ENCODE measurements at places on chromosomes 12 and 14.
A peak's percentile ranks its signal among the peaks of the same experiment; 100 is the strongest.

GRCh38 chr12:83224012-83224411 lies 537.3 kb downstream of the TMTC2 start:
- no peak for DNase-seq

- no peak for DNase-seq
Observed at GRCh38 chr12:112998987-112999767, 20.9 kb downstream of the OAS2 start.

DNA sequence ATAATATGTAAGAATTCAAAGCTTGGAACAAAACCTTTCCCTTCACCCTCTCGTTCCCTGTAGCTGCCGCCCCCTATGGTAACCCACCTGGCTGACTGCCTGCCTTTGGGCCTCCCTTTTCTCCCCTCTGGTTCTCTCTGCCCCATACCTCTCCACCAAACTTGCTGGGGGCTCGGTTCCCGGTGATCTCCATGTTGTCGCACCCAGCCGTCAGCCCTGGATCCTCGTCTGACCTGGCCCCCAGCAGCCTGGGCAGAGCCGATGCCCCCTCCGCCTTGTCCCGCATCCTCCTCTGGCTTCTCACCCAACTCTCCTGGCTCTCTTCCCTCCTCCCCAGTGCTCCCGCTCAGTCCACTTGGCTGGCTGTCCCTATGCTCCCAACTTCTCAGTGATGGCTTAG lies 4.5 kb downstream of the CYP46A1 start:
- no peak for DNase-seq

GRCh38 chr12:54565310-54565985 lies 16.0 kb downstream of the PDE1B start:
- DNase-seq: no peak

DNA sequence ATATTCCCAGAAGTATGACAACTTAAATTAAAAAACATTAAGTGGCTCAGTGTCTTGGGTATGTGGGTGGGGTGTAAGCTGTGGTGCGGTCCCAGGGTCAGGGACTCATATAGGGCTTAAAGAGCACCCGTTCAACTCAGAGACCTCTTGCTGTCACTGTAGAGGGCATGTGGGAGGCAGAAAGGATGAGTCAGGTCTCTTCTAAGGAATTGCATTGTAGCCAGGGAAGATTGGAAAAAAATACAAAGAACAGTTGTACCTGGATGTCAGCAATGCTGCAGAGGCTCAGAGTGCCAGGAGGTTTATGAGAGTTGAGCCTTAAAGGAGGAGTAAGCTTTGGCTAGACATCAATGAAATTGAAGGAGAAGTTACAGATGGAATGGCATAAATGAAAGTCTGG lies 104.1 kb downstream of the MYRFL start:
- no peak for DNase-seq

DNA sequence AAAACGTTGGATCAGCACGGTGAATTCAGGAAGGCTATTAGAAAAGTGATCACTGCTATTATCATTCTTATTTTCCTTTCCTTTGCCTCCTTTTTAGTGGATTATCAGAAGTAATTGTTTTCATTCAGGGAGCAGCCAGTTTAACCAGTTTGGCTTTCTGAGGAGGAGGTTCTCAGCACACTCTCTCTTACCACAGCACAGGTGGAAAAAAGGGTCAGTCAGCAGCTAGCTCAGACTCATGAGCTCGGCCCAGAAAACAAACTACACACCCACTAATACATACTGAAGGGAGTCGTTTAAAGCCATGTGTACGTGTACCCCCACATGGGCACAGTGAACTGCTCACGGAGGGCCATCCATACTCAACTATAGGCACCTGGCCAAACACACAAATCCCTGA lies 23.2 kb upstream of the MAGOHB start:
- DNase-seq: no peak

DNA sequence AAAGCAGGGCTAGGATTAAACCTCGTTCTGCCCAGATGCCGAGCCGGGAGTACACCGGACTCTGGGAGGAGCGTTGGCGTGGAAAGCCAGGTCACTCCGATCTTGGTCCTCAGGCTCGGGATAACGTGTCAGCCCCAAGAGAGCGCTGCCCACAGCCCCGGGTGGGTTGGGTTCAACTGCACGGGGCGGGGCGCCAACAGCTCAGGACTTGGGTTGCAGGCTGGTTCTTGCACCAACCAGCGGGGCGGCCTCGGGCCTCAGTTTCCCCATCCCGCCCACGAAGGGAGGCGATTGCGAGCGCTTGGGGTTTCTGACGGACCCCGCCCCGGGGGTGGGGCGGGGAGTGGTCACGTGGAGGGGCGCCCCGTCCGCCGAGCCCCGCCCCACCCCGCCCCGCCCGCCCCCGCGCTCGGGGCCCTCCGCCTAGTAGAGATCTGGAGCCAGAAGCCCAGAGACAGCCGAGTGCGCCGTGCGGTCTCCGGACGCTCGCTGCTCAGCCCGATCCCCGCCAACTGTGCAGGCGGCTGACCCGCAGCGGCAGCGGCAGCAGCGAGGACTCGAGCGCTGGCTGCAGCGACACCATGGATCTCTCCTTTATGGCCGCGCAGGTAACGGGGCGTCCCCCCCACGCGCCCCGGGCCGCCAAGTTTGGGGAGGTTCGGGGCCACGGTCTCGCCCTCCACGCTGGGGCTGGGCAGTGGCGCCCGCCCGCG lies at the start of gene C14orf132:
C14orf132 (plus strand) TSS at position 443 of the 713 bp plus-strand sequence; CDS start at position 582, 139 bp downstream.
- peak; percentile 58 for DNase-seq

DNA sequence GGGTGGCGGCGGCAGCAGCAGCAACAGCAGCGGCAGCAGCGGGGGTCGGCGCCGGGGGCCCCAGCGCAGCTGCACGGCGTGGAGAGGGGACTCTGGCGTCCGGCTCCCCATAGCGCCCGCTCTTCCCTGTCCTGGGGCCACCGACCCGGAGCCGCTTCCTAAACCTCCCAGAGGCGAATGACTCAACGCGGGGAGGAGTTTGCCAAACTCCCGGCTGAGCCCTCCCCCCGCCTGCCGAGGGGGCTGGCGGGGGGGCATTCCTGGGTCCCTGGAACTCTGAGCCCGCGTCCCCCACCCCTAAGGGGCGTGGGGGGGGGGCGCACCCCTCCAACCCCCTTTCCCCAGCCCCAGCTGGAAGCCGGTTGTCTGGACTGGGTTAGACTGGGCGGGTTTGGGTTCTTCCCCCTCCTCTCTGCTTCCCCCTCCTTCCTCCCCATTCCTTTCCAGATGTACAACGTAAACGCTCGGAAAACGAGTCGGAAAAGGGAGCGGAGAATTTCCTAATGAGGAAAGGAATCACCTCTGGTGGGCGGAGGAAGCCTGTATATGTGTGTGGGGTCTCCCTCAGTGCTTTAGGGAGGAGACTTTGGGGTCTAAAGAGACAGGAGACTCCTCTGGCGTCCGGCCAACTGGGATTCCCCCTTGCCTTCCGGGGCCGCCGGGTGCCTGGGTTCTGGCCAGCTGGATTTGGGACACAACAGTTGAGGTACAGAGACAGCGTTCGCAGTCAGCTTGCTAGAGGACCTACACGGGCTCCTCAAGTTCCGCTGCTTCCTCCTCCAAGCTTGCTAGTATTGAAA lies at the start of gene ITGA5:
ITGA5 (minus strand) TSS at position 179 of the 800 bp plus-strand sequence; CDS start at position 111, 68 bp downstream.
- DNase-seq: peak; percentile 58

GRCh38 chr14:30849354-30849753 lies 25.0 kb upstream of the COCH start:
- no peak for DNase-seq

- no peak for DNase-seq
Observed at GRCh38 chr14:83614956-83615355, 1915.0 kb upstream of the FLRT2 start.

GRCh38 chr12:102503831-102504230 lies 23.5 kb upstream of the IGF1 start:
- no peak for DNase-seq

DNA sequence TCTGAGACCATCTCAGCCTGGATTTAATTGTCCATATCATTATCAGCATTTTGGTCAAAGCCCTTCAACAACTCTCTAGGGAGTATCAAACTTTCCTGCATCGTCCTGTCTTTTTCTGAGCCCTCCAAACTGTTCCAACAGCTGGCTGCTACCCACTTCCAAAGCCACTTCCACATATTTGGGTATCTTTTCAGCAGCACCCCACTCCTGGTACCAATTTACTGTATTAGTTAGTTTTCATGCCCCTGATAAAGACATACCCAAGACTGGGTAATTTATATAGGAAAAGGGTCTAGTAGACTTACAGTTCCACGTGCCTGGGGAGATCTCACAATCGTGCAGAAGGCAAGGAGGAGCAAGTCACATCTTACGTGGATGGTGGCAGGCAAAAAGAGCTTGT lies 33.1 kb upstream of the YBX3 start:
- DNase-seq: no peak

DNA sequence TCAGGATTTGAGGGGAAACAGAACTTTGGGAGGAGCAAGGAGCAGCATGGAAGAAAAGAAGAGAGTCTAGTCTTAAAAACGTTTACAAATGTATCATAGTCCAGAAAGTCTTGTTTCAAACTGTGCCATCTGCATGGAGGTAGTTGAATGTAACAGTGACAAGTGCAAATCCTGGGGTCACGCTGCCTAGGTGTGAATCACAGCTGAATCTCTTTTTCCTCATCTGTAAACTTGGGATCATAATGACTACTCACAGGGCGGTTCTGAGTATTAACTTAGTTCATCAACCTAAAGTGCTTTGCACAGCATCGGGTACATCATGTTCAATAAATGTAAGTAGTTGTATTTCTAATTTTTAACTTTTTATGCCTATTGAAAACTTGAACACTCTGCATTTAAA lies 208.5 kb downstream of the CHST11 start:
- no peak for DNase-seq

DNA sequence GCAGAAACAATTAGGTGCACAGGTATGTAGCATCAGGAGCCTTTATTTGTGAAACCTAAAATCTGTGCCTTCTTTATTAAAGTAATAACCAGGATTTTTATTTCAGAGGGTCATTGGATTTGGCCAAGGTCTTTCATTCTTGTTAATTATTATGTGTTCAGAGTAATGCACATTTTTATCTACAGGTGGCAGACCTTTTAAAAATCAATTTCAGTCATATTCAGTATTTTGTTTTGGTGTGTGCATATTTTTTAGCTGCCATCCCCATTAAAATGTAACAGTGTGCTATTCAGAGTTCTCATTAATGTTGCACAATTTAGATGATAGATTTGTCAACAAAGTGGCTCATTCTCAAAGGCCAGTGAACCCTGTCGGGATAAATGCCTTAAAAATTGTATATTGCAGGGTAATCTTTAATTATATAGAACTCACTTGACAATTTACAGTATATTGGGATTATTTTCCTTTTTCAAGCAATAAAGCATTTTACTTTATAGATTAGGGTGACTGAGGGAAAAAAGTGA lies 319.3 kb upstream of the SOX5 start:
- no peak for DNase-seq

DNA sequence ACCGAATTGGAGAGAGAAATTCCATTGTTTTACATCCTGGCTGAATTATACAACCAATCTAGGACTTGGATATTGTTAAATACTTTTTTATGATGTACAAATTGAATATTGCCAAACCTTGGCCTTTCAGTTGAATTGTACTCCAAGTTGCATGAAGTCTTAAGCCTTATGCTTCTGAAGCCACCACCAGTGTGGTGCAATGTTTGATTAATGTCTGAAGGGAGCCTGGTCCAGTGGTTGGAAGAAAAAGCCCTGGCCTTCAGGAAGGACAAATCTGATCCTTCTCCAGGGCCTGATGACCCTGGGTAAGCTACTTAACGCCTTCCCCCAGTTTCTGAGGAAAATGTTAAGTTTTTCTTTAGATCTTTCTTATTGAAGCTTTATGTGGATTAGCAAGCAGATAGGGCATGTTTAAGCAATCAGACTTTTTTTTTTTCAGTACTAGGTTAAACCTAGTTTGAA lies 72.0 kb downstream of the PAPOLA start:
- DNase-seq: no peak

GRCh38 chr14:20614038-20614840 lies 23.1 kb upstream of the RNASE12 start:
- DNase-seq: no peak

DNA sequence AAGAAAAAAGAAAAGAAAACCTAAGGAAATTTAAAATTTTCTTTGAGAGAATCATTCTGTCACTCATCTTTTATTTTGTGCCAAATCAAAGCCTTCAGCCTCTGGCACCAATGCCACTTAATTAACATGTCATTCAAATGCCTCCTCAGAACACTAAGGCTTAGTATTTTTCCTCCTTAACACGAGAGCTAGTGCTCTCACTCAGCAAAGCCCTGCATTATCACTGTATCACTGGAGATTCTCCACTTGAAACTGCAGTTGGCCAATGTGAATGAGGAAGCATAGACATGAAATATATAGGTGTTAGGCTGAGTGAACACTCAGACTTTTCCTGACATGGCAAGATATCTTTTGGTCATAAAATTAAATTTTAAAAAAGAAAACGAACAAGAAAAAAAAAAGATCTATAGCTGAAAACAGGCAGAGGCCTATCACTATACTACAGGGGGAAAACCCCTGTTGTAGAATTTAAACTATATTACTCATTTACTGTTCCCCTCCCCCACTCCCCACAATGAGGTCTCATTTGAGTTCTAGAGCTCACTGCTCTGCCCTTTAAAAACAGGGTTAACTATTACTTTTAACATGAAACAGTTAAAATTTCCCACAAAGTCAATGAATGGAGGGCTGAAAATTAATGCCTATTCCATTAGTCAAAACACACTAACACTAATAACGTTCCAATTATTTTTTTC lies 5.1 kb downstream of the MBIP start:
- peak; percentile 15 for DNase-seq

- DNase-seq: no peak
Observed at GRCh38 chr12:23093488-23093887, 468.5 kb downstream of the ETNK1 start.

DNA sequence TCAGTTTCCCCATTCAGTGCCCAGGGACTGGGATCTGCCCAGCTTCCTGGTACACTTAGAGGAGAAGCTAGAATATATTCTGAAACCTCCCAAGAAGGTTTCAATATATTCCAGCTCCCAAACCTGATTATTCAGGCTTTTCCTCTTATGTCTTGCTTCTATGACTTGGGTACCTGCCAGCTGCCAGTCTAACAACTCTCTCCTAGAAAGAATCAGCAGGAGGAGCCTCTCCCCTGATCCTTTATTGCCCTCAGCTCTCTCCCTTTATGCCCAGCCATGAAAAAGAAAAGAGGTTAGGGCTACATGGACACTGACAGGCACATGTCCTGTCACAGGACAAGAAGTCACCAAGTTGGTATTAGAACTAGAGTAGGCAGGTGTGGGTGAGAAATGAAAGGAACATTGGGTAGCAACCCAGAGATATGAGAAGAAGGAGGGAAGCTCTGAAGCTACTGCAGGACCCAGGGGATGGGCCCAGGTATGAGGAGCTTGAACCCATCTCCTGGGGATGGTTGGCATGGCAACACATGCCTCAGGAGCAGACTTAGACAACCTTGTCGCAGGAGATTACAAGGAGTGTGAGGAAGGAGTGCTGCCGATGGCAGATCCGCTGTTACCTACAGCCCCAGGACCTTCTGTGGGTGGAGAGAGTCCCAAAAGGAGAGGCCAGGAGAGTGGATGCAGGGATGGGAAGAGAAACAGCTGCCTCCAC lies 2.0 kb upstream of the CACNB3 start:
- DNase-seq: no peak

Data from activated CD4-positive, alpha-beta T cell treated with anti-CD3 and anti-CD28 coated beads for 4 hours (primary cell).